ENCODE measurements at places on chromosomes 12 and 14.

- DNase-seq, result no peak
Measured at GRCh38 chr12:68018315-68018714, 29.1 kb downstream of the IFNG-AS1 start.

- DNase-seq, result no peak
Measured at GRCh38 chr12:129723260-129723659, 180.6 kb downstream of the TMEM132D start.

GRCh38 chr12:56042843-56043242 is 1.1 kb downstream of the RPS26 start:
- no peak for DNase-seq

- no peak for DNase-seq
Measured at GRCh38 chr12:118560733-118561132, 184.4 kb downstream of the SUDS3 start.

GRCh38 chr14:37023875-37024565 is 148.4 kb downstream of the SLC25A21 start:
- peak; percentile 22 for DNase-seq

DNA sequence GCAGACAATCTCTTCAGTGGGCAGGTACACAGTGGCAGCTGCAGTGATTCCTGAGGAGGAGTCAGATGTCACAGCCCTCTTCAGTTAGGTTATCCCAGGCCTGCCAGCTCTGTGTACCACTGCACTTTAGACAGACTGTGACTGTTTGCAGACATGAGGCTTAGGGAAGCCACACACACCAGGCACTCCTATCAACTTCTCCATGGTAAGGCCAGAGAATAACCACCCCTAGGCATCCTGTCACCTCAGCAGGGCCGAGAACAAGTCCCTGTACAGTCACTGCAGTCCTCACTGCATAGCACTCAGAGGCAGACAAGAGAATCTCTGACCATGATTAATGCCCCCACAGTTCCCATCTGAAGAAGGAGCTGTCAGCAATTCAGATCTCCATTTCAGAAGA is 296.5 kb downstream of the GALC start:
- DNase-seq, result no peak

DNA sequence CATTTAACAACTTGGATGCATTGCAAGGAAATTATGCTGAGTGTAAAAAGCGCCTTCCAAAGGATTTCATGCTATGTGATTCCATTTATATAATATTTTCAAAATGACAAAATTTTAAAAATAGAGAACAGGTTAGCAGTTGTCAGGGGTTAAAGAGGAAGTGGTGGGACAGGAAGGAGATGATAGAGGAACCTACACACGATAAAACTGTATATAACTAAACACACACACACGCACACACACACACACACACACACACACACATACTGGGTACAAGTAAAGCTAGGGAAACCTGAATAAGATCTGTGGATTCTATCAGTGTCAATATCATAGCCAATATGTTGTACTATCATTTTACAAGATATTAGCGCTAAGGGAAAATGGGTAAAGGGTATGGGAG is 17.2 kb downstream of the TTC9 start:
- DNase-seq, result no peak

- DNase-seq, result no peak
Measured at GRCh38 chr14:51792809-51793208, 67.6 kb upstream of the GNG2 start.

DNA sequence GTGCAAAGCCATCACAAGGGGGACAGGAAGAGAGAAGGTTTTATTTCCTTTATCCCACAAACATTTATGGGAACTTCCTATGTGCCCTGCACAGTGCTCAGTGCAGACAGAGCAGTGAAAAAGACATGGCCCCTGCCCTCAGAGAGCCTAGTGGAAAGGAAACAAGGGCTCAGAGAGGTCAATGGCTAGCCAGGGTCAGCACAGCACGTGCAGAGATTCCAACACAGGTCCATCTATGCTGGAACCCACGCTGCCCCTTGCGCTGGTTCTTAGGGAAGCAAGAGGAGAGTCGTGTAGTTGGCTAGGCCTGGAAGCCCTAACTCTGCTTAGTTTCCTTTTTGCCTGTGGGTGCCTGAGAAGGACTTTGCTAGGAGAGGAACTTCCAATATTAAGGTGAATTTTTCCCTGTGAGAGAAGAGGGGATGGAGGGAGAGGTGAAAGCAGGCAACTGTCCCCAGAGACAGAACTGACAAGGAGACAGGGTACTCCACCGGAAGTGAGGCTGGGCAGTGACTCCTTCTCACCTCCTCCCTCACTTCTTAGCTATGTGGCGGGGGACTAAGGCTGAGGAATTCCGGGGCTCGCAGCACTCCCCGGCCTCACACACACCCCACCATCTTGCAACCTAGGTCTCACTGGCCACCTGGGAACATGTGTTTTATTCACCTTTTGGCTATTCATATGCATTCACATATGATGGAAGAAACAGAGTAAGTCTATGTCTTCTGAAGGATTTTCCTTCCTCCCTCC is 12.1 kb upstream of the GPX2 start:
- DNase-seq, result no peak

DNA sequence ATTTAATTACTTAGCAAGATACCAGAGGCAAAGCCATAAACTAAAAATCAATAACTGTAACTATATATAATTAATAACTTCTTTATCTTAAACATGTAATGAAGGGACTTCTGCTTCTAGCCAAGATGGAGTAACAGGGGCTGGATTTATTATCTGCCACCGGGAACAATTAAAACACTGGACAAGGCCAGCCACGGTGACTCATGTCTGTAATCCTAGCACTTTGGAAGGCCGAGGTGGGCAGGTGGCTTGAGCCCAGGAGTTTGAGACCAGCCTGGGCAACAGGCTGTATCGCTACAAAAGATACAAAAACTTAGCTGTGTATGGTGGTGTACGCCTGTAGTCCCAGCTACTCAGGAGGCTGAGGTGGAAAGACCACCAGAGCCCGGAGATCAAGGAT is 113.6 kb downstream of the TAOK3 start:
- DNase-seq, result no peak

DNA sequence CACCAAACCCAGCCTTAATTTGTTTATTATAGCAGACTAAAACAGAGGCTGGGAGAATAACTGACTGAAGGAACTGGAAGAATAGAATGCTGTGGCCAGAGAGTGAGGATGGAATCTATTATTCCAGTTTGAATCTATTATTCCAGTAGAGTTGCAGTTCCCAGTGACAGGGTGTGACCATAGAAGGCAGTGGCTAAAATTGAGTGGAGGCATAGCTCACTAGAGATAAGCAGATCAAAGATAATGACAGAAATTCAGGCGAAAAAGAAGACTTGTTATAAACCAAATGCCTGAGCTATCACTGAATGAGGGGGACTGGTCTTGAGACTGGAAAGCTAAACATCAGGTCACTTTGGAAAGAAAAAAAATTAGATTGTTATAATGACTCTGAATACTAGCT is 26.0 kb upstream of the SNX6 start:
- no peak for DNase-seq

- DNase-seq, result no peak
Measured at GRCh38 chr12:45730084-45730347, 510 bp downstream of the ARID2 start.

DNA sequence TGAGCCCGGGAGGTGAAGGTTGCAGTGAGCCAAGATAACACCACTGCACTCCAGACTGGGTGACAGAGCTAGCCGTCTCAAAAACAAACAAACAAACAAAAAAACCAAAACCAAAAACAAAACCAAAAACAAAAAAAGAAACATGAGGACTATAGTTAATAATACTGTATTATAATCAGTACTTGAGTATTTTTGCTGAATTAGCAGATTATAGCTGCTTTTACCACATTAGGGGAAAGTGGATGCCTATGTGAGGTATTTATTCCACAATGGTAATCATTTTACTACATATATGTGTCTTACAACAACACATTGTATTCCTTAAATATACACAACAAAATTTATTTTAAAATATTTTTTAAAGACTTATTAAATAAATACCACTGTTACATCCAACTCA is 101.4 kb upstream of the PPP4R3A start:
- no peak for DNase-seq

DNA sequence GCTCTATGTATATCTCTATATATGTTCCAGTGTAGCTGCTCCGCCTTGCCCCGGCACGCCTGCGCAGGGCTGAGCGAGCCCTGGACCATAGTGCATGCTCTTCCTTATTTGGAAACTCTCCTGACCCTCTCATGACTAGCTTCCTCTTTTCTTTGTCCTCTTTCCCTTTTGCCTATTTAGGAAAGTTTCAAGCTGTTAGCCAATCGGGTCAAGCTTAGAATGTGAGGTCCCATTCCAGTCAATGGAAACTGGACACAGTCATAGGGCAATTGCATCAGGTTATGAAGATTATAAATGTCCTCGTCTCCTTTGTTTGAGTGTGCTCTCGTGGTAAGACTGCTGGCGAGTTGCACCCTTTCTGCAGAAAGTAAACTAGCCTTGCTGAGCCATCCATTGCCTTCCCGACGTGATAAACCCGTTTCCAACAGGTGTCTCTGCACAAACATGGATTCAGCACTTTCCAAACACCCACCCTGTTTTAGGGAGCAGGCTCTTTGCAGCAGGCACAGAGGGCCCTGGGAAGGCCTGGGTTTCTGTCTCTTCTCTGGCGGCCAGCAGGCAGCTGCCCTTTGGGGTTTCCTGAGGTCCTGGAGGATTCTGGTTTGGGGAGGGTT is 30.9 kb downstream of the CCDC92 start:
- no peak for DNase-seq

- DNase-seq, result no peak
Measured at GRCh38 chr12:110171636-110172035, 47.5 kb downstream of the IFT81 start.

DNA sequence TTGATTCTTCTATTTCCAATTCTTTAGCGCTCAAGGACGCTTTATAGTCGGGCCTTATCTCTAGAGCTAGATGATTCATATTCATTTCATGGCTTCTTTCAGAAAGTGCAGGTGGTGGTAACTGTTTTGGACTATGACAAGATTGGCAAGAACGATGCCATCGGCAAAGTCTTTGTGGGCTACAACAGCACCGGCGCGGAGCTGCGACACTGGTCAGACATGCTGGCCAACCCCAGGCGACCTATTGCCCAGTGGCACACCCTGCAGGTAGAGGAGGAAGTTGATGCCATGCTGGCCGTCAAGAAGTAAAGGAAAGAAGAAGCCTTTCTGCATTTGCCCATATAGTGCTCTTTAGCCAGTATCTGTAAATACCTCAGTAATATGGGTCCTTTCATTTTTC is 241.9 kb downstream of the PAWR start:
- no peak for DNase-seq

DNA sequence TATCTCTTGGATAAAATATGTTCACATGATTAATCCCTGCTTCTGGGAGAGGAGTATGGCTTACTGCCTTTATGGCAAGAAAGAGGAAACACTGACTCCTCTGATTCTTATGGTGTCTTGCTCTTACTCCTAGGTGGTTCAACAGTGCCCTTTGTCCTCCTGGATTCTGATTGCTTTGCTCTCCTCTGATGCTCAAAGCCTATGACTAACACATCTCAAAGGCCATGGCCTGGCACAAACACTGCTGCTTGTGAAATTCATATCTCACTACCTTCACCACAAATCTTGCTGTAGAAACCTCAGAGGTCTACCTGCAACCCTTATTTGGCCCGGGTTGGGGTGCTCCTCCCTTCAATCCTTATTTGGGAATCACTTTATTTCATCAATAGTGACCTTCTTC is 217.2 kb downstream of the C12orf50 start:
- DNase-seq, result no peak

DNA sequence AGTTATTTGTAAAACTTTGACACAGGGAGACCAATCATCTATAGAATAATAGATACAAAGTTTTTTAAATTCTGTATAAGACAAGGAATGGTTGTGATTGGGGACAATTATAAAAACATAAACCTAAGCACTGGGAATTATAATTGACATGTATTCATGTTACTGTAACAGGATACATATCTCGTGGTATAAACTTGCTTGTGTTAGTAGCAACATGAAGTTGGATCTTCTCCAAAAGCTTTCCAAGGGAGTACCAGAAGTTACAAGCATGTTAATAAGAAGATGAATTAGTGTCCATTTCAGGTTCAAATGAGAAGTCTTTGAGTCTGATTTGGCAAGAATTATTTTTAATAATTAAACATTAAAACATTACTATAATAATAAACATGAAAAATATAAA is 42.2 kb downstream of the CDKL1 start:
- DNase-seq, result no peak

DNA sequence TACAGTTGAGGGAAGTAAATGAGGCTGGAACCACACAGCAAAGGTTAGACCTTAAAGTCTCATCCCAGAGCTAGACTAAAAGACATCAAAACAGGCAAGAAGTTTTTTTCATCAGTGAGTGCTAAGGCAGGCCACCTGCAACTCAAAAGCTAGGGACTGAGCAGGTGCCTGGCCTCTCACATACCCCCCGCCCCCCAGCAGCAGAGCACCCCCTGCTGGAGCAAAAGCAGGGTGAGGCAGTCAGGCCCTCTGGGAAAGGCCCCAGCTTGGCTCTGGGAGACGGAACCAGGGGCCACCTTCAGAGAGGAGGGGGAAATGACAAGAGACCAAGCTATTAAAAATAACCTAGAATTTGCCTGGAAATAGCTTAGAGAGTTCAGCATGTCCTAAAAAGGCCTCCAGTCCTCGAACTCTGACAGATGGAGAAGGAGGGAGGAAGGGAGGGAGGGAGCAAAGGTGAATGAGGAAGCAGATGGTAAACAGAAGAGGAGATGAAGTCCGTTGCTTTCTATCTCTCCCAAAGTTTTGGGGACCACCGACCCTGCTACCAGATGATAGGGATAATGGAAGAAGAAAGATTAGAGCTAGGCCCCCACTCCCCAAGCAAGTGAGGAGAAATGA is 1.8 kb downstream of the ITGA7 start:
- no peak for DNase-seq

DNA sequence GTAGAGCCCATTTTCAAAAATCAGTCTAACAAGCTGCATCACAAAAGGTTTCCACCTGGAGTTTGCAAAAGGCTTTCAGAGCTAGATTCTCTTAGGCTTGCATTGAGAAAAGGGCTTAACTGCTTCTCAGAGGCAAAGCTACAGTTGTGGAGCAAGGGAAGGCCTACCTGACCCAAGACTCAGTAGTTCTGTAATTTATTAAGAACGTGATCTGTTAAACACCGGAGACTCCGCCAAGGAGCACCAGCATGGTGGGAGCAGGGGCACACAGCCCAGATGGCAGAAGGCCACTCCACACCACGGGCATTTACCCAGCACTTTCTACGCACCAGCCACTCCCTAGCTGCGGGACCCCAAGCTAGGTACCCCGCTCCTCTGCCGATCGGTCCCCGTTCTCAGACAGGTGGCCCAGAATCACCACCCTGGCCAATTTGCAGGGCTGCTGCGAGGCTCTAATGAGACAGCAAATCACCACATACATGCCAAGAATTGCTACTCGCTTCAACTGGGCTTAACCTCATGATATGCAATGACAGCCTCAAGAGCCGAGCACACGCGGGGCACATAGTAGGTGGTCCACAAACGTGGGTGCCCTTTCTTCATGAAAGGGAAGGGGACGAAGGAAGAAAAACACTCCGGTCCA is 1.5 kb downstream of the ITPK1 start:
- peak; percentile 34 for DNase-seq

DNA sequence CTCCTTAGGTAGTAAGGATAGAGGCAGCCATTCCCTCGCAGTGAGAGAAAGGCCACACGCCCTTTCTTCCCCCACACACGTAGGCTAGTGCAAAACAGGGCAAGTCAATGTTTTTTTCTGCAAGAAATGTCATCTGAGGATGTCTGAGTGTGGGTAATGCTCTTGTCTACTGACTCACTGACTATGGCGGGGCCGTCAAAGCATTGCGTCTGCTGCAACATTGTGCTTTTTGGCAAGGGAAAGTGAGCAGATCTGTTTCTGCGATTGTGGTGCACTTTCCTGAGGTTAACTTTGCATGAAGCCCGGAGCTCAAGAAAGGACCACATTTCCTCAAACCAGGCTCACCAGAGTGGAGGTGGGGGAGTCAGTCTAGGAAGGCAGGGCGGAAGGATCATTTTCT is 181.6 kb upstream of the GZMB start:
- DNase-seq, result no peak

Data from hematopoietic multipotent progenitor cell treated with erythropoietin and hydrocortisone succinate and interleukin-3 and kit ligand, for 8 days (in vitro differentiated cells).